T-helper 2 cell (primary cell): ENCODE measurements at places on chromosomes 3 and 15.

DNA sequence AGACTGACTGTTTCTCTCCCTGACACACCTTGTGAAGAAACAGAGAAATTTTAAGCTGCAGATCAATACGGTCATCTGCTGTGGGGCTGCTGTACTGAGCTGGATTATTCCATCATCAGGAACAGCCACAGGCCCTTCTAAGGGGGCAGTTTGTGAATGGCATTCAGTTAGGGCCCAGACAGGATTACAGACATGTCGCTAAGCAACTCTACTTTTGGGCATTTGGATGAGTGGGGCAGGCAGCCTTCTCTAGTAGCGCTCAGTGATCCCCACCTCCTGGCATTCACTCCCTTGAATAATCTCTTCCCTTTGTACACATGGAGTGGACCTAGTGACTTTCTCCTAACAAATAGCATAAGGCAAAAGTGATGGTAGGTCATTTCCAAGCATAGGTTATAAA is 144.4 kb upstream of the RARB start:
- DNase-seq = no peak

GRCh38 chr3:115275896-115276295 is 128.8 kb upstream of the ZBTB20 start:
- no peak for DNase-seq

GRCh38 chr3:25289663-25290062 is 138.4 kb upstream of the RARB start:
- no peak for DNase-seq

- no peak for DNase-seq
Observed at GRCh38 chr3:143951351-143951971, 20.2 kb upstream of the DIPK2A start.

DNA sequence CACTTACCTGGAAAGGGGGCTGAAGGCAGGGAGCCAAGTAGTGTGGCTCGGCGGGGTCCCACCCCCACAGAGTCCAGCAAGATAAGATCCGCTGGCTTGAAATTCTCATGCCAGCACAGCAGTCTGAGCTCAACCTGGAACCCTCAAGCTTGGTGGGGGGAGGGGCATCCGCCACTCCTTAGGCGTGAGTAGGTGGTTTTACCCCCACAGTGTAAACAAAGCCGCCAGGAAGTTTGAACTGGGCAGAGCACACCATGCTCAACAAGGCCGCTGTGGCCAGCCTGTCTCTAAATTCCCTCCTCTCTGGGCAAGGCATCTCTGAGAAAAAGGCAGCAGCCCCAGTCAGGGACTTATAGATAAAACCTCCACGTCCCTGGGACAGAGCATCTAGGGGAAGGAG is 156.3 kb downstream of the KBTBD8 start:
- DNase-seq = no peak
